ENCODE measurements at places on chromosomes 6 and 20.
A peak's percentile ranks its signal among the peaks of the same experiment; 100 is the strongest.

GRCh38 chr6:33207552-33208090, 679 bp upstream of the RING1 start:
- peak; percentile 35 for DNase-seq

DNA sequence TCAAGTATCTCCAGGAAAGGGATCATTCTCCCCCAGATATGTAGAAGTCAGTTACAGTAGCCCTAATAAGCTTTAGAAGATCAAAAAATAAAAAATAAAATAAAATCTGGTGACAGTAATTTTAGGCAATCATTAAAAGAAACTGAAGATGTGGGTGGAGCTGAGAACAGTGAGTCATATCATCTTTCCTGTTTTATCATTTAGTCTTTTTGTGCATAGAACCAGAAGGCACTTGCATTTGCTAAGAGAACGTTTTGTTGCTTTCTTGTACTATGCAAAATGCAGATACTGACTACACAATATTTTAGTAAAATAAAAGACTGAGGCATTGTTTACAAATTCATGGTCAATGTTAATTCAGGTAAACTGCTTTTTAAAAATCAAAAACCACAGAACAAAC, 497.4 kb upstream of the EPHA7 start:
- DNase-seq = no peak

DNA sequence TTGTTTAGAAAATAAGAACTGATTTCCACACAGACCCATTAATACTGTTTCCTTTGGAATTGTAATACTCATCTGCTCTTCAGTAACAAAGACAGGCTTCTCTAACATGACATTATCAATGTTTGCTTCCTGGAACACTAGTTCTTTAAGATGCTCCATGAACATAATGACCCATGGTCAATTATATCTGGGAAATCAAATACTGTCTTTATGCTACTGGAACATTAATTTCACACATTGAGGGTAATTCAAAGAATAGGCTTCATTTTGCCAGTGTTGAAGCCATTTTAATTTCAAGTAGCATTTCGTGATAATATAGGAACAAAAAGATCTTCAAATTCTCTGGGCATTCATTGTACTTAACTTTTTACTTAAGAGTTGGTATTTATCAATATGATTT, 80.9 kb downstream of the OPN5 start:
- DNase-seq = no peak

GRCh38 chr6:128731249-128732165, 151.4 kb upstream of the LAMA2 start:
- peak; percentile 5 for DNase-seq

DNA sequence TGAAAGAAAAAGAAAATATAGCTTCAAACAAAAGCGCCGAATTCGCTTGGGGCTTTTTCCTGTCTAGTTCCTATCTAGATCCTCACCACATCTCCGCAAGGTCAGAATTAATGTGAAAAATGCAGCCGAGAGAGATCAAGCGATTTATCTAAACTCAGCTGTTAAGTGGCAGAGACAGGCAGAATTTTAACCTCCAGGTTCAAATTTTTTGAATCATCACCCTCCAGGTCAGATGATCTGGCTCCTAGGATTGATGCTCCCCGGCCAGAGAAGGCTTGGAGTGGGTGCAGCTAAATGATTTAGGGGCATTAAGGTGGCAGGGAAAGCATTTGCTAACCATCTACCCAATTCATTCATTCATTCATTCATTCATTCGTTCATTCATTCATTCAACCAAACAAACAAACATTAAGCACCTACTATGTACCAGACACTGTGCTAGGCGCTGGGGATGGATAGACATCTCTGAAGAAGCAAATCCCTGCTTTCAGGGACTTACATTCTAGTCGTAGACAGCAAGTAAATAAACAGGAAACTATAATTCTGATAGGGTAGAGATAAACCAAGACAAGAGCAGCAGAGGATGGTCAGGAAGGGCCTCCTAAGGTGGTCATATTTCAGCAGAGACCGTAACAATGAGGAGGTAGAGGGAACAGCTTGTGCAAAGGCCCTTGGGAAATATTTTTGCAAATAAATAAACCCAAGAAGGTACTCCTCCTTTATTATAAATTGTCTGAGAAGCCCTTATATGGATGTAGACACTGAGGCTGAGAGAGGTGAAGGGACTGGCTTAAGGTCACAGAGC, 672 bp upstream of the UBE2V1 start:
- no peak for DNase-seq

DNA sequence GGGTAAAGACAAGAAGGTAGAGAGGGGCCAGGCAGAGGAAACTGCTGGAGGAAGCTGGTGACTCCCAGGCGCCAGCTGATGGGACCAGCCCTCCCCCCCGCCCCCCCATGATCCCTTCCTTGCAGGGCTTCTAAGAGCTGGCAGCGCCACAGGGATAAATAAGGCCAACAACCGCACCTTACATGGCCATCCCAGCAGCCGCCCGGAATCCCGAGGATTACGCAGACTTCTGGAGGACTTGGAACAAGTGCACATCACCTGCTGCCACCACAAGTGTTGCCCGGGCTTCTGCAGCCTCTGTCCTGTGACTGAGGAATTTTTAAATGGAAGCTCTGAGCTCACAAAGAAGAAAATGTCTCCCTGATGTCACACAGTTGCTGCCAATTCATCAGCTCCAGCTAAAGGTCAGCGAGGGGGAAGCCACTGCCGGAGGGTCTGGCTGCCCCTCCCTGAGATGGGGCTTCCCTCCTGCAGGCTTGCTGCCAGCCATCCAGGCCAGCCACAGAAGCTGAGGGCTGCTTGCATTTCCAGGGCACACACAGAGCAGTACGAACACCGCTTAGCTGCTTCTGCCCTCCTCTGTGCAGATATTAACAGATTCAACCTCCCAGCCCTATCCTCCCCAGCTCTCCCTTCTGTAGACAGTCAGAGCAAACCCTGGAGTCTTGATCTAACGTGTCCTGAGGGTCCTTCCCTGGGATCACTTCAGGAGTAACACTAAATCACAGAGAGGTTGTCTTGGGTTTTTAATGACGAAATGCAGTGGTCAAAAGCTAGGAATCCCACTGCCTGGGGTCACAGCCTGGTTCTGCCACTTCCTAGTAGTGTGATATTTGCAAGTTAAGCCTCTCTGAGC, 38.6 kb upstream of the PIM1 start:
- DNase-seq = no peak

GRCh38 chr6:110475066-110475653, 1.3 kb downstream of the SLC22A16 start:
- no peak for DNase-seq

GRCh38 chr6:45377043-45377553, 636 bp downstream of the SUPT3H start:
- no peak for DNase-seq

- DNase-seq = no peak
These were observed 67.5 kb upstream of the TFB1M start for GRCh38 chr6:155381673-155382337.

DNA sequence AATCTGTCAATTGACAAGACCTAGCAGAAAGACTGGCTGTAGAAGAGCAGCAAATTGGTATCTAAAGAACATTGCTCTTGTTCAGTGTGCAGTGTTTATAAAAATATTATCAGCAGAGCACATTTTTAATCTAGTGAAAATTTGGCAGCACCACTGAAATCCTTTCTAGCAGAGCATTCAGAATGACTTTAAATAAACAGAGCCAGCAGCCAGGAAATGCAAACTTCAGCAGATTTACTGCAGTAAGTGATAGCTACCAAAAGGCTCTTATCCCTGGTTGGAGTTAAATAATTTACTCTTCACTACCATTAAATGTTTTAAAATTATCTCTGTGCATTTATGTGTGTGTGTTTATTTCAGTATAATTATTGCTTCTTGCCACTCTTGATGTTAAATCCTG, 590.9 kb upstream of the CITED2 start:
- no peak for DNase-seq

DNA sequence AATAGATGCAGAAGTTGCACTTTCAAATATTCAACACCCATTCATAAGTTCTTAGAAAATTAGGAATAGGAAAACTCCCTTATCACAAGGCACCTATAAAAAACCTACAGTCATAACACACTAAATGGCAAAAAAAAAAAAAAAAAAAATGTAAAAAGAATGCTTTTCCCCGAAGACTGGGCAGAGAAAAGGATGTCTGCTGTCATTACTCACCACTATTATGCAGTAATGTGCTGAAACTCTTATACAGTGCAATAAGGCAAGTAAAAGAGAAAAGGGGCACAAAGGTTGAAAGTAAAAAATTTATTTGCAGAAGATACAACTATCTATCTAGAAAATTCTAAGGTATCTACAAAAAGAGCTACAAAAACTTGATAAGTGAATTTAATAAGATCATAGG, 607.8 kb upstream of the ARID1B start:
- no peak for DNase-seq

GRCh38 chr6:20350215-20350614, 51.5 kb upstream of the E2F3 start:
- DNase-seq = no peak

DNA sequence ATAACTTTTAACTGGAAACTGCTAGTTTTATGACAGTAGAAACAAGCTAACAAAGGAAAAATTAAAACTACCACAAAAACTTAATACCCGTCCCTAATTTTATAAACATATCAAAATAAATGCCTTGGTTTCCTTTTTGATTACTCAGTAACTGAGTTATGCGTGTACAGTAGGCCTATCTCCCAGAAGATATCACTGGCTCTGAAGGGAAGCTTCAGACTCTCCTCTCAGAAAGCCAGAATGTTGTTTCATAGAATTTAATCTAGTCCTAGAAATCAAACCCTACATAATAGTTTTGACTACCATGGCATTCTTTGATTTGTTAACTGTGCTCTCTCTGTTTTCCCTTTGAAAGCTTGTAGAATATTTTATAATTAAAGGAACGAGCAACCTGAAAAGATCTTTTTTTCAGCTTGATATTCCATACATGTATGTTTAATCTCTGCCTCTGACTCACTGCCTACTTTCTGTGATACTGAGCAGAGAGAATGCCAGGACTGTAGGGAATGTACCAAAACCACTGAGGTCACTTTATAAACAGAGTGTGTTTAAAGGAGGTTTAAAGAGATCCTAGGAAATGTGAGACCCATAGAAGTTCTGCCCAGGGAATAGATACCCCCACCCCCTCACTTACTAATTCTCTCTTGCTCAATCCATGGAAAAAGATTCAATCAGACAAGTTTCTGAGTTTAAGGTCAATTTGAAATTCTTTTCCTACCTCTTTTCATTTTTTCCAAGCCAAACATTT, 311.5 kb downstream of the HDGFL1 start:
- DNase-seq = no peak

- DNase-seq = no peak
These were observed 527.1 kb downstream of the QKI start for GRCh38 chr6:163941624-163941976.

DNA sequence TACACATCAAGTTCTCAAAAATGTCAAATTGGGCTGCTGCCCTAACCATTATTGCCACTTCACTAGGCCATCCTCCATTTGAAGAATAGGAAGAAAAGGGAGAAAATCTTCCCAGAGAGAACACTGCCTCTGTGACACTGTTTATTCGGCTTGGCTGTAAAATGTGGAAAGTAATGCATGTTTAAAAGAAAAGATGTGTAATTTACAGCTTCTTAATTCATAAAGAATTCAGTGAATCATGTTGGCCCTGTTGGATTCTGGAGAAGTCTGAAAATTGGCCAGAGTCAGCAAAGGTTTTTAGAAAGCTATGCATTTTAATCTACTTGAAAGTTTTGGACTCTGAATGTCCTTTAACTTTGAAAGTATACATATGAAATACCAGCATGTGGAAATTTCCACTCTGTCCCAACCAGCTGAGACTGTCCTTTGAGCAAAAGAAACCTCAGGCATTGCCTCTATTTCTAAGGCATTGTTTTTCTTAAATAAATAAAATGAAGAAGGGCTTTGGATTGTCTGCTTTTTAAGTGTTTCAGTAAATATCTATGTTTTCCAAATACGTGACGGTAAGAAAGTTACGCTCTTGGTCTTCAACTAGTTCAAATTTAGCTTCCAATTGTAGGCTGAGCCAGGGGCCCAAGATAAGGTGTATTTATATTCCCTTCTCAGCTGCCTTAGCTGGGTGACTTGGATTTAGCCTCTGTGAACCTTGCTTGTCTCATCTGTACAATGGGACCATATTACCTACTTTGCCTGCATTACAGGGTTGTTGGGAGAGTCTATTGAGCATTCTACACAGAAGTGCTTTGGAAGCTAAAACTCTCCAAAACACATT, 222.2 kb downstream of the UST start:
- no peak for DNase-seq

- DNase-seq = no peak
These were observed 13.0 kb downstream of the UCKL1 start for GRCh38 chr20:63942969-63943807.

DNA sequence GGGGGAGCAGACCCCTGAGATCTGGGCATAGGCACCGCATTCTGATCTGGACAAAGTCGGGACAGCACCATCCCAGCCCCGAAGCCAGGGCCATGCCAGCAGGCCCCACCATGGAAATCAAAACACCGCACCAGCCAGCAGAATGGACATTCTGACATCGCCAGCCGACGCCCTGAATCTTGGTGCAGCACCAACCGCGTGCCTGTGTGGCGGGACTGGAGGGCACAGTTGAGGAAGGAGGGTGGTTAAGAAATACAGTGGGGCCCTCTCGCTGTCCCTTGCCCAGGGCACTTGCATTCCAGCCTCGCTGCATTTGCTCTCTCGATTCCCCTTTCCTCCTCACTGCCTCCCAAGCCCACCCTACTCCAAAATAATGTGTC, 2.0 kb downstream of the NNAT start:
- DNase-seq = no peak

DNA sequence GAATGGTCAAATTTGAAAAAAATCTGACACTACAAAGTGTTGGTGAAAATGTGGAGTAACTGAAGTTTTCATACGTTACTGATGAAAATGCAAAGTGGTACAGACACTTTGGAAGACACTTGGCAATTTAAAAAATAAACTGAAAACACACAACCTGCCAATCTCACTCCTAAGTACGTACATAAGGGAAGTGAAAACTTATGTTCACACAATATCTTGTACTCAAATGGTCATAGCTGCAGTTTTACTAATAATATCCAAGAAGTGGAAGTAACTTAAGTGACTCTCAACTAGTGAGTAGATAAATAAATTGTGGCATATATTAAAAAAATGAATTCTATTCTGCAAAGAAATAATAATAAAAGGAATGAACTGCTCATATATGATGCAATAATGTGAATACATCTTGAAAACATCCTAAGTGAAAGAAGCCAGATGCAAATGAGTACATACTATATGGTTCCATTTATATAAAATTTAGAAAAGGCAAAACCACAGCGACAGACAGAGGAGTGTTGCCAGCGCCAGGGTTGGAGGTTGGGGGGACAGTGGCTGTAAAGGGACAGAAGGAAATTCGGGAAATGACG, 198.2 kb downstream of the ERMARD start:
- no peak for DNase-seq

DNA sequence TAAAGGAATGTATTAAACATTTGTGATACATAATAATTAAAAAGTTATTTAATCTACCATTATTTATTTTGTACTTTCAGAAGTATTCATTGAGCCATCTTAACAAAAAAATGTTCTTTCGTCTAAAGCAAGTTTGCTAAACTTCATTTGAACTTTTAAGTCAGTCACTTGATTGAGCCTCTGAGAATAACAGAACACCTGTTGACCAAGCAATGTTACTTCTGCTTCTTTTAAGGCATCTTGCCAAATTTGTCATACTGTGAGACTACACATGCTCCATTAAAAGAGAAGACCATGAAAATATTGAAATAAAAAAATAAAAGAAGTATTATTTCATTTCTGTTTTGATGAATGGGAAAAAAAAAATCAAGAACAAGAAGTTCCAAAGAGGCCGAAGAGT, 141.8 kb upstream of the BMP5 start:
- no peak for DNase-seq

- peak; percentile 83 for DNase-seq
These were observed 109.6 kb downstream of the RTN4IP1 start for GRCh38 chr6:106519460-106520394.

- no peak for DNase-seq
These were observed 32.5 kb downstream of the MYH7B start for GRCh38 chr20:34988191-34988540.

All from CD4-positive, alpha-beta T cell treated with Interleukin-21 for 1 hour (primary cell).